Activated naive CD8-positive, alpha-beta T cell treated with anti-CD3 and anti-CD28 coated beads, Interleukin-2, amount 10 ng/mL, durations not matched to agents 7 days and 5 days (primary cell): ENCODE measurements at places on chromosomes 4 and X.
A peak's percentile ranks its signal among the peaks of the same experiment; 100 is the strongest.

- DNase-seq = peak; percentile 21
Measured at GRCh38 chrX:110795645-110796406, at the start of gene CHRDL1. TSS of gene CHRDL1 (minus strand) at chrX:110795817. CDS start at chrX:110792181, 3,636 bp downstream.

DNA sequence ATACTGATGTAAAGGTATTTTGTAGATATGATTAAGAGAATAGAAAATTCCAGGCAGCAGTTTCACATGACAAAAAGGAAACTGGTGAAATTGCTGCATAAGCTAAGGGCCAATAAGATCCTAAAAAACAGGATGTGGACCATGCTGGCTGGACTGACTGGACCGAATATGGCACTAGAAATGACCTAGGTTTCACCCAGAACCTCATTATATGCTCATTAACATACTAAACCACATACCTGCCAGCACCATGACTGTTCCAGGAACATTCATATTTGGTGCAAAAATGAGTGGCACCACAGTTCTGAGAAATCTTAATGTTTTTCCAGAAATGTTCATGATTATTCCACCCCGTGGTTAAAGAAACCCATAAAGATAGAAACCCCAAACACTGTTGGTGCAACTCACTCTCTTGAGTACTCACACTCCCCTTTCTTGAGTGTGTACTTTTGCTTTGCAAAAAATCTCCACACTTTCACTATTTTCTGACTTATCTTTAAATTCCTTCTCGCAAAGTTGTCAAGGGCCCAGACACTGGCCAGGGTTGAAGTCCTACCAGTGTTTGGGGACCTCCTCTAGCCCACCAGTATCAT, 74.0 kb downstream of the FANCB start:
- no peak for DNase-seq

- no peak for DNase-seq
Measured at GRCh38 chrX:38347136-38347535, 5.3 kb upstream of the OTC start.

- no peak for DNase-seq
Measured at GRCh38 chr4:44563496-44563895, 87.9 kb downstream of the YIPF7 start.

DNA sequence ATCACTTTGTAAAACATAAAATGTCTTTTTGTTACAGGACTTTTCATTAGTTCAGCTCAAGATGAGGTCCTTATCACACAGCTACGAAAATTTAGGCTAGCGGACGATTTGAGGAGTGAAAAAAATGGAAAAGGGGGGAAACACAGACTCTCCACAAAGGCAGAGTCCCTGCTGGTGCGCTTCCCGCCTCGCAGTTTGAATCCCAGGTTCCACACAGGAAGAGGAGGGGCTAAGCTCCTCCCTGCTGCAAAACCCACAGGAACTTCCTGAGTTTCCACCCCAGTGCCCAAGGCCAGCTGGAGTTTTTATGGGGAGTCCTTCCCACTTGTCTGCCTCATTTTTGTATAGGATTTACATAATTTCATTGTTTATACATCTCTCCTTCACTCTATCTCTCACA, 11.2 kb downstream of the ADAM29 start:
- no peak for DNase-seq

DNA sequence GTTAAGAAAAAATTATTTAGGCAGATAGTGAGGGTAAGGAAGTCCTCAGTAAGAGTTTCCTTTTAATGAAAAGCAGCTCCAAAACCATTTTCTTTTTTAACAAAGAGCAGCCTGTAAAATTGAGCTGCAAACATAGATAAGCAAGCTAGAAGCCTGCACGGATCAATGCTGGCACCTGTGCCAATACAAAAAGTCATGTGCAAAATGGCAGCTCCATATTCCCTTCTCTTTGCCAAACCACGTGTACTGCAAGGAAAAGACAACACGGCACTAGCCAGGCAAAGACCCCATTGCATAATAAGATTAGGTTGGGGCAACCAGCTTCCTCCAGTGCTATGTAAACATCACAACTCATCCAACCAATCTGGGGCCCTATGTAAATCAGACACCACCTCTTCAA, 268.4 kb upstream of the INTU start:
- DNase-seq = no peak

DNA sequence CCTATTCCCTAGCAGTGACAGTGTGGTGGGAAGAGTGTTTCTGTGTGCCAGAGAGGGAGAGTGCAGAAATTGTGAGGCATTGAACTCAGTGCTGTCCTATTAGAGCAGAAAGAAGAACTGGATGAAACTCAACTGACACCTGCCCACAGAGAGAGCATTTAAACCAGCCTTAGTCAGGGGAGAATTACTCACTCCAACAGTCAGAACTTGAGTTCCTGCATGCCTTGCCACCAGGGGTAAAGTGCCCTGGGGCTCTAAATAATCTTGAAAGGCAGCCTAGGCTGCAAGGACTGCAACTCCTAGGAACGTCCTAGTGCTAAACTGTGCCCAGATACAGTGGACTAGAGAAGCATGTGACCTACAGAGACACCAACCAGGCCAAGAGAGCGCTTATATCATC, 12.8 kb downstream of the CYSLTR1 start:
- no peak for DNase-seq

DNA sequence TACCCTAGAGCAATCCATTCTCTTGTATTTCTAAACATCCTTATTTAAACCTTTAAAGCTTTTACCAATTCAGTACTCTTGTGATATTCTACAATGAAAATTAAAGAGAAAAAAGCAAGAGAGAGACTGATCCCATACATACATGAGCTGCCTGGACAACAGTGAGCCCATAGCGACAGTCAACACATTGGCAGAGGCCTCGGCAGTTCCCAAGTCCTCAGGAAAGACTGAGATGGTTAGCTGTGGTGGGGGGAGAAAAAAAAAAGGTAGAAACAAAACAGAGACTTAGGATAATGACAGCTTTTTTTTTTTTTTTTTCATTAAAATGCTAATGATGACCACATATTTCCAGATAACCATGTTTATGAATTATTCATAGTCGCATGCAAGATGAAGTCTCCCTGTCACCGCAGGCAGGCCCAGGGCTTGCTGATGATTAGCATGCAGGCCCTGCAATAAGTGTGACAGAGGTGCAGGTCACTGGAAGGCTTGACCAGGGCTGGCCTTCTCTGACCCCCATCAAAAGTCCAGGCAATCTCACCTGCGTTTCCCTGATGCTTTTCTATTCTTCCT, 148.8 kb downstream of the APBB2 start:
- no peak for DNase-seq

DNA sequence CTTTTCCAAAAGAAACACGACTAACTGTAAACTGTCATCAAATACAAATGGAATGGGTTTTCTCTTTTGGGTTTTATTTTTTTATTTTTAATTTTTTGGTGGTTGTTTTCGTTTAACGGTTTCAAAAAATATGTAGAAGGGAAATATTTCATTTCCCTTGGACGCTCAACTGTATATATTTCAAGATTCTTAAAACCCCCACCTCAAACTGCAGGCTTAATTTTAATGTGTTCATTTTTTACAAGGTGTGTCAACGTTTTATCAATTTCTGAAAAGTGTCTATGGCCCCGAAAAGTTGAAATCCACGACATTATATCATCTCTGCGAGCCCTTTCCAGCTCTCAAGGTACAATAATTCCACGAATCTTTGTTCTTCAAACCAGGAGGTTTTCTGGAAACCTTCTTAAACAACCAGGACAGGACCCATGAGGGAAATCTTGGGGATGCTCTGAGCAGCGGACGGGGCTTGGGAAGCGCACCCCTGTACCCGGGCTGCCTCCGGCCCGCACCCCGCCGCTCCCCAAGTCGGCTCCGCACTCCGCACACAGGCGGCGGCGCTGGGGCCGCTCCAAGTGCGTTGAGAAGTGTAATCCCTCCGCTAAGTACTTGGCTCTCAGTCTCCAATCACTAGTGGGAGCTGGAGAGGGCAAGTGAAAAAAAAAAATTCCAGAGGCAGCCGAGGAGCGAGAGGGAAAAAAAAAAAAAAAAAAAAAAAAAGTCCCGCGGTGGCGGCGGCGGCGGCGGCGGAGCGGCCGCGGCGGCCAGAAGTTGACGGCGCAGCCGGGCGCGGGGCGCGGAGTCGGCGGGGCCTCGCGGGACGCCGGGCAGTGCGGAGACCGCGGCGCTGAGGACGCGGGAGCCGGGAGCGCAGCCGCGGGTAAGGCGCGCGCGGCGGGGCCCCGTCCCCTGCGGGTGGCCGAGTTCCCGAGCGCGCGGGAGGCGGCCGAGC, at the start of gene BMPR1B:
Gene BMPR1B, plus strand, starts transcription at position 764 of the 949 bp plus-strand sequence. CDS start 346,470 bp downstream, outside the sequence.
- peak; percentile 30 for DNase-seq

DNA sequence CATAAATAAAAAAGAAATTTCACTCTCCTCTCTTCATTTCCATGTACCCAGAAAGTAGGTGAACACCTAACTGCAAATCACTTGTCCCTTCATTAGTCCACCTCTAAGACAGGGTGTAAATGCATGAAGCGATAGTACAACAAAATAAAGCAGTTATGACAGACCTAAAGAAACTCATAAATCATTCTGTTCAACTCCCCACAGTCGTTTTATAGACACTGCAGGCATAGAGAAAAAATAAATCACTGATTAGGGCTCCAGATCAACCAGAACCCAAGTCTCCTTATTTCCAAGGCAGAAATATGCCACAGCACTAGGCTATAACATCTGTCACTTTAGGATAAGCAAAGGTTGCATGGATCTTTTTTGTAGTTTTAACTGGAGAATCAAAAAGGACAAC, 3.0 kb downstream of the RASGEF1B start:
- no peak for DNase-seq

DNA sequence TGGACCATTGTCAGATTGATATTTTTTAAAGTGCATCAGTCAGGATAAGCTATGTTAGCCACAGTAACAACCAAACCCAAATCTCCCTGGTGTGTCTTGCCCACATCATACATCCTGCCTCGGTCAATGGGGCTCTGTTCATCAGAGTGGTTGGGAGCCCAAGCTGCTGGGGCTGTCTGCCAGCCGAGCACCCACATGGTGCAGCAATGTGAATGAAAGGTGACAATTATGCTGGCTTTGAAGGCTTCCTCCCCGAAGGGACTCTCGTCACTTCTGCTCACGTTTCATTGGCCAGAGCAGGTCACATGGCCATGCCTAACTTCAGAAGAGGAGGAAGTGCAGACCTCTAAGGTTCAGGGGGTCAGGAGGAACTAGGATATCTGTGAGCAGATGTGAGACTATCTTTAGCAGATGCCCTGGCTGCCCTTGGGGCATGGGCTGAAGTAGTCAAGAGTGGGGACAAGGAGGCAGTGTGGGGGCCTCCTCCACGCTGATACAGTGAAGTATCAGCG, 1.3 kb upstream of the JAKMIP1 start:
- DNase-seq = no peak

GRCh38 chr4:57905965-57906364, 795.8 kb upstream of the IGFBP7 start:
- no peak for DNase-seq

GRCh38 chr4:91997045-91997444, 306.7 kb upstream of the GRID2 start:
- no peak for DNase-seq

DNA sequence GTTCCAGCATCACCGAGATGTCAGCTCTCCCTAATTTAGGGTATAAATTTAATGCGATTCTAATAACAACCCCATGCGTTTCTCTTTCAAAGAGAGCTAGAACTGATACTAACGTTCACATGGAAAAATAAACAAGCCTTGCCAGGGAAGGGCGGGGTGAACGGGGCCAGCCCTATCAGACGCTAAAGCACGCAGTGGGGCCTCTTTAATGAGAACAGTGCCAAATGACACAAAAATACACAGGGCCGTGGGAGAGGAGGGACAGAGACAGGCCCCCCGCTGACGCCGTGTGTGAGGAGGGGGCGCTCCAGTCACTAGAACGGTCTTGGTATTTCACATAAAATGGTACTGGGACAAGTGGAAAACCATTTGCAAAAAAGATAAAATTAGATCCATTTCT, 21.3 kb upstream of the ADRA2C start:
- no peak for DNase-seq

DNA sequence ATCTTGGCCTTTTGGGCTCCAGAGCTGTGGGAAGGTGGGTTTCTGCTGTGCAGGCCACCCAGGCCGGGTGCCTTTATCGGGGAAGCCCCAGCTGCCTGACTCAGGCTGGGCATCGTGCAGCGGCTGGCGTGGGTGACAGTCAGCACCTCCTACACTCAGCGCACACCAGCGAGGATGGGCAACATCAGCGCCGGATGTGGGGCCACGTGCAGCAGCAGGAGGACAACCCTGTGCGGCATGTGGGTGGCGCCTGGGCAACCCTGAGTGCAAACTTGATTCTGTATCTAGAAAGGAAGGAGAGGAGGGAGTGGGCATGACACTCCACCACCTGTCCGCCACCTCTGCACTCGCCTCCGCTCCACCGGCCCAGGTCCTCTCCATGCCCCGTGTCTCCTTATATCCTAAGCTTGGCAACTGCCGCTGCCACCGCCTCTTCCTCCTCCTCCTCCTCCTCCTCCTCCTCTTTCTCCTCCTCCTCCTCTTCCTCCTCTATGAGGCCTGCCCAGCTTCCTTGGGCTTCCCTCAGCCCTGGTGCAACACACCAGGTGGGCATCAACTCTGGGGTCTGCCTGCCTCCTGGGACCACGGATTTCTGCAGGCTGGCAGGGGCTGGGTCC, 107.4 kb upstream of the AFAP1 start:
- DNase-seq = no peak

DNA sequence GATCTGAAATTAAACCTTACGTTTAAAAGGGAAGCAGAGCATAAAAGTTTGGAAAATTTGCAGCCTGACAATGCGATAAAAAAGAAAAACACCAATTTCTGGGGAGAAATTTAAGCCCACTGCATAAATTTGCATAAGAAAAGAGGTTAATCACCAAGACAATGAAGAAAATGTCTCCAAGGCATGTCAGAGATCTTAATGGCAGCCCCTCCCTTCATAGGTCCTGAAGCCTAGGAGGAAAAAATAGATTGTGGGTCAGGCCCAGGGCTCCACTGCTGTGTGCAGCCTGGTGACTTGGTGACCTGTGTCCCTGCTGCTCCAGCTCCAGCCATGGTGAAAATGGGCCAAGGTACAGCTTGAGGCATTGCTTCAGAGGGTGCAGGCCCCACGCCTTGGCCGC, 264.0 kb upstream of the CT83 start:
- no peak for DNase-seq

- no peak for DNase-seq
Measured at GRCh38 chr4:86558797-86559196, 35.3 kb upstream of the PTPN13 start.

- no peak for DNase-seq
Measured at GRCh38 chr4:26082565-26082964, 168.5 kb downstream of the SMIM20 start.

DNA sequence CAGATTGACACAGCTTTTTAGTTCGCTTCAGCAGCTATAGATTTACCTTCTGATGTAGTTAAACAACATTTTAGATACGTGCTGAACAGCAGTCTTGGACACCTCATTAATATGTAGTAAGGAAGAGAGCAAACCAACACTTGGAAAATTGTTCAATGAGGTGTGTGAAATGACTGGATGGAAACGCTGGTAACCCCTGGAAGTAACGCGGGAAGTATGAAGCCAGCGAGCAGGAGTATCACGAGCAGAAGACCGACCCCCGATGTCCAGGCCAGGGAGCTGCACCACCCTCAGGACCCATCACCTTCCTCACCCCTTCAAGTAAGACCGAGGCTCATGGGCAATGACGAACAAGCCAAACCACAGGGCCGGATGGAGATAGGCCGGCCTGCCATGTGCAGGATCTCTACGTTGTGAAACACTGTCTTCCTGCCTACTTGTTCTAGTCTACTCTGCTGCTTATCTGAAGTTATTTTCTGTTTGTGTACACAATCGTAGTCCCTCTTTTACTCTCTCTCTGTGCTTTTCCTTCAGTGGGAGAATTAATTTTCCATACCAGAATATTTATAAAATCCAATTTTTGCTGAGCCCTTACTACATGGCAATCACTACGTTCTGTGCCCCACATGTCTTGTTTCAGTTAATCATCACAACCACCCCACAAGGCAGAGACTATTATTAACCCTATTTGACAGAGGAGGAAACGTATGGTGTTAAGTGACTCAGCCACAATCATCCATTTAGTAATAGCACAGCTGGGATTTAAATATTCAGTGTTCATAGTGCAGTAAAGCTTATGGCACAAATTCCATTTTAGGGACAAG, 221.7 kb downstream of the APBB2 start:
- DNase-seq = no peak
